Stimulated activated CD8-positive, alpha-beta memory T cell treated with anti-CD3 and anti-CD28 coated beads, Interleukin-7, amount 100 ng/mL, for 1 hour (primary cell): ENCODE measurements at places on chromosomes 13 and 19.

DNA sequence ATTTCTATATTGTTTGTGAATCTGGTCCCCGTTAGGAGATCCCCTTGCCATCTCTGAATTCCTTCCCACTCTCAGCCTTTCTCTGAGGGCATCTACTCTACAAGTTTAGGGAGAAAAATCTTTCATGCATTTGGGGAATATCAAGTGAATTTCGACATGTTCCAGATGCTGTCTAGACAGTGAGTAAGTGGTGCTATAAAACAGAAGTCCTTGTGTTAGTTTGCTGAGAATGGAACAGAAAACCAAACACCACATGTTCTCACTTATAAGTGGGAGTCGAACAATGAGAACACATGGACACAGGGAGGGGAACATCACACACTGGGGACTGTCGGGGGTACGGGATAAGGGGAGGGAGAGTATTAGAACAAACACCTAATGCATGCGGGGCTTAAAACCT, 5.1 kb downstream of the OR7A10 start:
- DNase-seq: no peak

DNA sequence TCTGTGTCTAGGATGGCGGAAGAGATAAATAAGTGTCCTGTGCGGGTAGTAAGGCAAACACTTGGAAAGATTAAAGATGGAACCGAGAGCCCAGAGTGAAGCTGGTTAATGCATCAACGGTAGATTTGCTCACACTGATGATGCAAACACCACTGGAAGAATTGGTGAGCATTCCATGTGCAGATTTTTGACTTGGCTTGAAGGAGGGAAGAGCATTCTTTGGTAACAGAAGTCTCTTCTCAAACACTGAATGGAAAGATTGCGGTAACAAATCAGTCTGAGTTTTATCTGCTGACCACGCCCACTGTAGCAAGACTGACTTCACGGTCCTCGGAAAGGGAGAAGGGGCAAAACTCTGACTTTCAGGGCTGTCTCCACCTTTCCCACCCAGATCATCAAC, 112.5 kb downstream of the COL4A1 start:
- no peak for DNase-seq

GRCh38 chr13:33617055-33617454, 200.9 kb upstream of the RFC3 start:
- DNase-seq: no peak

- no peak for DNase-seq
Measured at GRCh38 chr13:113862931-113863523, 849 bp downstream of the GAS6 start.

GRCh38 chr13:98765996-98766519, 13.6 kb upstream of the SLC15A1 start:
- DNase-seq: no peak

- DNase-seq: no peak
Measured at GRCh38 chr19:46213156-46213555, 16.4 kb upstream of the IGFL1 start.

DNA sequence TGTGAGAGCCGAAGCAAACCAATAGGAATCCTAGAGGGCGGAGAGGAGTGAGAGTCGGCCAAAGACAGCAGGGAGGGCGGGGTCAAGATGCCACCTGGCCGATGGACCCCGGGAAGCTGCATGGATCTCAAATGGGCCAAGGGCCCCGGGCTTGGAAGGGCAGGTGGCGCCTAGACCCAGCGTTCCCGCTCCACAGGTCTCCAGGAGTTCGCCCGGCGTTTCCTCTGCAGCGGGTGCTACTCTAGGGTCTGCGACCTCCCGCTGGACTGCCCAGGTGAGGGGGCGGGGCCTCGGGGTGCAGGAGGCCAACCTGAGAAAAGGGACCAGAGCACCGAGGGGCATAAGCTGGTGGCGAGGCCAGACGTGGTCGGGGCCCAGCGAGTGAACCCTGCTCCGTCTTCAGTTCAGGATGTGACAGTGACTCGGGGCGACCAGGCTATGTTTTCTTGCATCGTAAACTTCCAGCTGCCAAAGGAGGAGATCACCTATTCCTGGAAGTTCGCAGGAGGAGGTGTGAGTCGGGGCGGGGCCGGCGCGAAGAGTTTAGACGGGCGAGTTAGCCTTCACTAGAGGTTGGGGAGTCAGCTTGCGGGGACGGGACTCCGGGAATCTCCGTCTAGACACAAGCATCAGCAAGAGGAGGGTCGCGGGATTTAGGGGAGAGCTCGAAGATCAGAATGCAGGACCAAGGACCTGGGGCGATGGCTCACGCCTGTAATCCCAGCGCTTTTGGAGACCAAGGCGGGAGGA, 9.9 kb downstream of the SPACA6 start:
- no peak for DNase-seq

DNA sequence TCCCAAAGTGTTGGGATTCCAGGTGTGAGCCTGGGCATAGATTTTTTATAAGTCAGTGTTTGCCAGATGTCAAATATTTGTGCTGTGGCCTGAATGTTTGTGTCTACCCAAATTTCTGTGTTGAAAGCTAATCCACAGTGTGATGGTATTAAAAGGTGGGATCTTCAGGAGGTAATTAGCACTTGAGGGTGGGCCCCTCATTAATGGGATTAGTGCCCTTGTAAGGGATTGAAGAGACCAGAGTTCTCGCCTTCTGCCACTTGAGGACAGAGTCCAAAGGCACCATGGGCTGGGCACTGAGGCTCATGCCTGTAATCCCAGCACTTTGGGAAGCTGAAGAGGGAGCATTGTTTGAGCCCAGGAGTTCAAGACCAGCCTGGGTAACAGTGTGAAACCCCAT, 9.7 kb upstream of the FBXO17 start:
- DNase-seq: no peak

- no peak for DNase-seq
Measured at GRCh38 chr13:65784088-65784816, 1445.9 kb downstream of the PCDH9 start.

DNA sequence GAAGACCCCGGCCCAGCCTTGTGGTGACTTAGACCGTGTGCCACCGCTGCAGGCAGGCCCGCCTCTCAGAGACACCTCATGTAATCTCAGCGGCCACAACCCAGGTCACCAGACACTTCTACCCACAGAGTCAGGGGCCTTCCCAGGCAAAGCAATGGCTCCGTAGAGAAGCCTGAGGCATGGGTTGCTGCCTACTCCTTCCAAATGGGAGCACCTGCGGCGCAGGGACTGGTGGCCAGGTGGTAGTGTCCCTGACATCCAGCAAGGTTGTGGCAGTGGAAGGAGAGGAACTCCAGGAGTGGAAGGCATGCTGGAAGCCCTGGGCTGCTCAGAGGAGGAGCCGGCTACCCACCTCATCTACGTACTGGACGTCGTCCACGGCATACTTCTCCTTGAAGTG, 21.0 kb downstream of the PEPD start:
- DNase-seq: no peak
